ENCODE measurements at places on chromosomes 2 and 18.

DNA sequence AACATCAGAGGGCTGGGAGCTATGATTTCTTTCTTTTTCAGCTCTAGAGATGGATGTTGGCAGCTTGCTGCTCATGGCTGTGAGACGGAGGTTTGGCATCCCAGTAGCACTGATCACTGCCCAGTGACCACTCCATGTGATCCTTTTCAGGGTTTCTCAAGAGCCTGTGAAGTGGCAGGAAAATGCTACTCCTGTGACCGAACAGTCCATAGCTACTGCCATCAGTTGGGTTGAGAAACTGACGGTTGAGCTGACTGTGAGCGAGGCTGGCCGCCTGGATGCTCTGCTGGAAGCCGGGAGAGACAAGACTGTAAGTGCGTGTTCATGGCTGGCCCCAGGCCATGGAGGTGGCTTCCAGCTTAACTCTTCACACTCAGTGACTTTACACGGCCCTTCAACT, 34.2 kb downstream of the VWA3B start:
- DNase-seq: no peak

GRCh38 chr18:50262977-50263376, 3.3 kb downstream of the CFAP53 start:
- DNase-seq: no peak

DNA sequence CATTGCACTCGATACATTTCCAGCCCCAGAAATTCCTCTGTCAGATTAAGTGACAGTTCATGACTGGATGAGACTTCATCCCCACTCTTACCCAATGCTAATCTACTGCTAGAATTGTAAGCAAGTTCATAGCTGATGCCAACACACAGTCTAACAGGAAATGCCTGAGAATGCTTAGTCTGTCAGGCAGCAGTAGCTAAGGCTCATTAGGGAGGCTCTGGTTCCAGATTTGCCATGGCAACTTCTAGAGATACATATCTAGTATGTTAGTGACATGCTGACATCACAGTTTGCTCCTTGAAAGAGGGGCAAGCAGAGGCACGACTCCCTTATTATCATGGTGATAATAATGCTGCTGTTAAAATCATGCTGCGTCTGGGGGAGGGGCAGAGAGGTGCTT, 198.4 kb downstream of the RBM43 start:
- DNase-seq: no peak

- no peak for DNase-seq
These were observed 110.3 kb upstream of the TTN start for GRCh38 chr2:178917555-178917954.

- DNase-seq: no peak
These were observed 28.6 kb upstream of the MBOAT2 start for GRCh38 chr2:9032121-9032520.

DNA sequence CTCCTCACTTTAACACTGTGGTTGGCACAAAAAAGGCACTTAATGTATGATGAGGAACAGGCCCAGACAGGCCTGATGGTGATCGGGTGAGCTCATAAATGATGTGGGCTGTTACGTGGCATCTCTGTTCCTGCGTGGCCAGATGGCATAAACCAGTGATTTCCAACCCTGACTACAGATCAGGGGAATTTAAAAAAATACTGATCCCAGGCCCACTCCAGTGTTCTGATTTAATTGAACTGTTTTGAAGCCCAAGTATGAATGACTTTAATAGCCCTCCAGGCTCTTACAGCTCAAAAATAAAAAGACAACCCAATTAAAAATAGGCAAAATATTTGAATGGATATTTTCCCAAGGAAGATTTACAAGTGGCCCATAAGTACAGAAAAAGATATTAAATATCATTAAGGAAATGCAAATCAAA, 48.2 kb downstream of the LIPG start:
- DNase-seq: no peak

DNA sequence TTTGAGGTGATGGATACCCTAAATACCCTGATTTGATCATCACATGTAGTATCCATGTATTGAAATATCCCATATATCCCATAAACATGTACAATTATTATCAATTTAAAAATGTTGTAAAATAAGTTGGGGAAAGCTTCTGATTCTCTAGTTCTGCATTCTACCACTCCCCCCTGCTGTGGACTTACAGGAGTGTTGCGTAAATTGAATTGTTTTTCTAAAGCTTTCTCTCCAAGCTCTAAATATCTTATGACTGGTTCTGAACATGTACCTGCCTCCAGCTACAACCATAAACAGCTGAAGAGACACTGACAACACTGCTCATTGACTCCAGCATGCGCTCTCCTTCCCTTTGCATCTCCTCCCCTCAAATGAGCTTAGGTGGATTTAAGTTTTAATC, 145.2 kb downstream of the MGAT5 start:
- DNase-seq: no peak

DNA sequence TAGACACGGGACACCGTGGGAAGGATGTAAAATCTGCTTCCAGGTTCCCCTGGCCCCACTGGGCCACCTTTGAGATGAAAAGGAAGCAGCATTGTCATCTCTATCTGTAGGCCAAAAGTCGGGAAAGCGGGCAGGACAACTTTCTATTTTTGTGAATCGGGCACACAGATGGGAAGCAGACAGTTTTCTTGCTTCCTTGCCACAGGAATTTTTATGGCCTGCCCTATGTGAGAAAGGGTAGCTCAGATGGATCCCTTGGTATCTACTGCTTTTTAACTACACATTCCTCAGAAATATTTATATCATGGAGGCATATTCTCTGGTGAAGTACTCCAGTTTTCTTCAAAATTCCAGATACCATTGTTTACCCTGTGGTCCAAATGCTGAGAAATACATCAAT, 735.5 kb downstream of the CBLN2 start:
- DNase-seq: no peak

DNA sequence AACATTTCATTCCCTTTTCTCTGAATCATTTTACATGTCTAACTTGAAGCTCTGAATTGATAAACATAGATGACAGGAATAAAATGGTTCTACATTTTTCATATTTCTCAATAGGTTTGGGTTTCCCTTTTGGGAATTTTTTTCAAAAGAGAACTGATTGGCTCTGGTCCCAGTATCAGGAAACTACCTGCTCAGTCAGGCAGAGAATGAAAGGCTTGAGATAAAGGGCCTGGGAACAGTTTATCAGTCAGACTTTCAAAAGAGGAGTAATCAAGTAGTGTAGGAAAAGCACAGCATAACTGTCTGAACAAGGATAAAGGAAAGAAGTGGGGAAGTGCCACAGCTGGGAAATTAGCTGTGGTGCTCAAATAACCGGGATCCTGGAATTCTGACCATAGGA, 28.3 kb upstream of the CCL20 start:
- DNase-seq: no peak

DNA sequence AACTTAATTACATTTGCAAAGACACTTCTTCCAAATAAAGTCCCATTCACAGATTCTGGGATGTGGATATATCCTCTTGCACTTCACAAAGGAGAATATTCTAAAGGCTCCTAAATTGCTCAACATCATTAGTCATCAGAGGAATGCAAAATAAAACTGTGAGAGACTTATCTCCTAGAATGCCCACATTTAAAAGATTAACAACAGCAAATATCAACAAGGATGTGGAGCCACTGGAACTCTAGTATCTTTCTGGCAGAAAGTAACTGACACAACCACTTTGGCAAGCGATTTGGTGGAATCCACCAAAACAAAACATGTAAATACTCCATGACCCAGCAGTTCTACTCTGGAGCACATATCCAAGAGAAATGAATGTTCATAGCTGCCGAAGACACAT, 4.6 kb downstream of the NEU2 start:
- DNase-seq: no peak
